Activated CD4-positive, alpha-beta T cell treated with anti-CD3 and anti-CD28 coated beads for 4 hours (primary cell): ENCODE measurements at places on chromosomes 7 and 10.

- DNase-seq, result no peak
These were observed 751.9 kb upstream of the POT1 start for GRCh38 chr7:125681508-125681907.

DNA sequence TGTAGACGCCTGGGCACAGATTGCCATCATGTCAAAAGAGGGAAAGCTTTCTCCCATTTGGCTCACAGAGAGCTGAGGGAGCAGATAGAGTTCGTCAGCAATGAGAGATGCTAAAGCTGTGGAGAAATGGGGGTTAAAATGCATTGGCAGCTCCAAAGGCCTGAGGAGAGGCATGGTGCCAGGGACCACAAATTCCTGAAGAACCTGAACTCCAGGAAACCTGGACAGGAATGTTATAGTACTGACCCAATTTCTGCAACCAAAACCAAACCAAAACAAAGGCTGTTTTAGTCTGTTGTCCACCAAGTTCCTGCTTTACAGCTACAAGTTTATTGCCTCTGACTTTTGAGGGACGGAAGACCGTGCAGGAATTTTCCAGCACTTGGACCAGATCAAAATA is 575.7 kb downstream of the REEP3 start:
- DNase-seq, result no peak

- DNase-seq, result no peak
These were observed 88.0 kb upstream of the NAMPT start for GRCh38 chr7:106372595-106373318.

- DNase-seq, result no peak
These were observed 5.8 kb downstream of the KLF6 start for GRCh38 chr10:3779158-3779741.

DNA sequence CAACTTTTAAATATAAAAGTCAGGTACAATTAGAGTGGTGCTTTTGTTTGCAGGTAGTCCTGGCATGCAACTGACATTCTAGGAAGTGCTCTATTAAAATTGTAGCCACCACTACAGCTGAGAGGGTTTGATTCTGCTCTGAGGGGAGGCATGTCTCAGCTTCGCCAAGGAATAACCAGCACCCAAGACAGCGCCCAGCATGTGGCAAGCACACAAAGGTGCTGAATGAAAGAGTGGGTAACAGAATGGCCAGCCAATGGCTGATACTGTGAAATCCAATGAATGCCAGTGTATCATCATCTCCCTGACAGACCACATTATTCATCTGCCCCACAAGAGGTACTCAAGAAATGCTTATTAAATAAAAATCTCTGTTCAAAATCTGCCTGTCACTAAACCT is 6.9 kb downstream of the PARP12 start:
- no peak for DNase-seq

DNA sequence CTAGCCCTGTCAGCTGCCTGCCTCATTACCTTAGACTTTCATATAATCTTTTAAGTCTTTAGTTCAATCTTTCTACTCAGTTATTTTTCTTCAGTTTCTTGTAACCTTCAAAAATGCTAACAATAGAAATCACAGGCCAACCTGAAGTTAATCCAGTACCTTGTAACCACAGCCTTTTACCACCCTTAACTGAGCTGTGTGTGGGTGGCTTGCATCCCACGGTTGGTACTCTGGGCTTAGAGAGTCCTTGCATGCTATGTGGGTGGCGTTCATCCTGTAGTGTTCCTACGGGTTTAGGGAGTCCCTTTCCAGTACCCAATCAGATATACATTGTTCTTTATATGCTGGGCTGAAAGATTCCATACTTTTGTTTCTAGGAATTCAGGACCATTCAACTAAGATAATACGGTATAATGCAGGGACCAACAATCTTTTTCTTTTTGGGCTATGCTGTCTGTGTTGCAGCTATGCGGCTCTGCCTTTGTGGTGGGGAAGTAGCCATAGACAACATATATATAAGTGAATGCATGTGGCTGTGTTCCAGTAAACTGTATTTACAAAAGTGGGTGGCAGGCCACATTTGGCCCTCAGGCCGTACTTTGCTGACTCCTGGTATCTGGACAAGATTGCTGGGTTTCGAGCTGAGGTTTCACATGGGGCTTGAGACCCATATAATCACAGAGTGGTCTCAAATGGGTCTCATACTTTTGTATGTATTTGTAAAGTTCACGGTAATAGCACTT is 280.8 kb upstream of the LRGUK start:
- no peak for DNase-seq

GRCh38 chr7:156889089-156889488 is 3.9 kb downstream of the LMBR1 start:
- DNase-seq, result no peak

DNA sequence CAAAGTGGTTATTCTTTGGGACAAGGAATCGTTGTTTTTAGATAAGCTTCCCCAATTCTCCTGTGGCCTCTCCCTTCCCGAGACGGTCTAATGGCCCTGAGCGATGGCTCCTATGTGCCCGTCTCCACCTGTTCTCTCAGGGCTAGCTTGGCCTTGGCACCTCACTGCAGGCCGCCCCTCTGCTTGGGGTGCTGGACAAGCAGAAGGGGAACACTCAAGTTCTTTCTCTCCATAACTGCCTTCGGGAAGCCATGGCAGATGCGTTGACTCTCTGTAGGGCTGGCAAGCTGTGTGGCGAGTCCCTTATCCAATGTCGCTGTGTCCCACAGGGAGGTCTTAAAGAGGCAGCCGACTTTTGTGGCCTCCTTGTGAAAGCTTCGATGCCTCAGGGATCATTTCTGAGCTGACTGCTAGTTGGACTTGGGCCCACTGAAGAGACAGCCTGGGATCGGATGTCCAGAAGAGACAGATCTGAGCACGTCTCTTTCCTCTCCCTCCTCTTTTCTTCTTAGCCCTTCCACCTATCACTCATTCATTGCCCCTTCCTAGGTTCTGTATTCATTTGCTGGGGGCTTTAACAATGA is 70.8 kb downstream of the GRK5 start:
- DNase-seq, result no peak

DNA sequence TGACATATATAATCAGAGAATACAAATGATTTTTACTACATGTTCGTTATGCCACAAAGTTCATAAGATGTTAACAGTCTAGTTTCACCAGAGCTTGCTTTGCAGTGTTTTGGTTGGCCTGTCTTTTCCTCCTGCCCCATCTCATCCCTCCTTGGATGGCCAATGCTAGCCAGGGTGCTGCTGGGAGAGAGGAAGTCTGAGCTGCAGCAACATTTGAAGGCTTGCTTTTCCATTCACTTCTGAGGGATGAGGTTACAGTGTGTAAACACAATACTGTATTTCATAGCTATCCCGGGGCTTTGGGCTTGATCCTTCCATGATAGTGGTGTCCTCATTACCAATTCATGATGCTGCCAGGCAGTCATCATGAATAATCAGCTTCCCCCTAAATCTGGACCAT is 170.5 kb downstream of the RAB11FIP2 start:
- DNase-seq, result no peak

GRCh38 chr10:102229810-102230263 is 3.7 kb downstream of the ELOVL3 start:
- peak; percentile 85 for DNase-seq

DNA sequence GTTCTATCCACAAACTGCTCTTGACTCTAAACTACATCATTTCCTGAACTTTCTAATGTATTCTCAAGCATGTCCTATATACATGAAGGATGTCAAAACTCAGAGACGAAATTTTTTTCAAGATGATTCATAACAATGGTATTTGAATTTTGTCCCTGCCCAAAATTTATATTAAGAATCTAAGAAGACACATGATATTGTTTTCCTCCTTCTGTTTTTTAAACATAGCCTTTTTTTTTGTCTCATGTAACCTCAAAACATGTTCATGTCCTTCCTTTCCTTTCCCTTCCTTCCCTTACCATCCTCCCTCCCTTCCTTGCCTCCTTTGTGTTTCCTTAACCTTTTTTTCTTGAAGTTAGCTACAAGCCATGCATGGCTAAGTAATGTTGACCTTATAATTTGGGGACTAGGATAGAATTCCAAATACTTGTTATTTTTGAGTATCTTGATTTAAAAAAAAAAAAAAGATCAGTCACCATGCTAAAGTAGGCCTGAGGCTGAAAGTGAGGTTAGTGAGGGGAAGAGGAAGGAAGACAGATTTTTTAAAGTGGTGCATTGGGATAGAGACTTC is 163.0 kb downstream of the SUGCT start:
- no peak for DNase-seq

GRCh38 chr7:48118041-48118440 is 29.0 kb downstream of the UPP1 start:
- no peak for DNase-seq

DNA sequence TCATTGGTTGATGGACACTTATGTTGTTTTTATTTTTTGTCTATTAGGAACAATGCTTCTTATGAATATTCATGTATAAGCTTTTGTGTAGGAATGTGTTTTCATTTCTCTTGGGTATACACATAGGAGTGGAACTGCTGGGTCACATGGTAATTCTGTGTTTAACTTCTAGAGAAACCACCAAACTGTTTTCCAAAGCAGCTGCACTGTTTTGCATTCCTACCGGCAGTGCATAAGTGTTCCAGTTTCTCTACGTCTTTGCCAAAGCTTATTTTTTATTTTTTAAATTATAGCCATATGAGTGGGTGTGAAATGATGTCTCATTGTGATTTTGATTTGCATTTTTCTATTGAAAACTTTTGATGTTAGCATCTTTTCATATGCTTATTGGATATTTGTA is 51.3 kb downstream of the ADK start:
- no peak for DNase-seq

DNA sequence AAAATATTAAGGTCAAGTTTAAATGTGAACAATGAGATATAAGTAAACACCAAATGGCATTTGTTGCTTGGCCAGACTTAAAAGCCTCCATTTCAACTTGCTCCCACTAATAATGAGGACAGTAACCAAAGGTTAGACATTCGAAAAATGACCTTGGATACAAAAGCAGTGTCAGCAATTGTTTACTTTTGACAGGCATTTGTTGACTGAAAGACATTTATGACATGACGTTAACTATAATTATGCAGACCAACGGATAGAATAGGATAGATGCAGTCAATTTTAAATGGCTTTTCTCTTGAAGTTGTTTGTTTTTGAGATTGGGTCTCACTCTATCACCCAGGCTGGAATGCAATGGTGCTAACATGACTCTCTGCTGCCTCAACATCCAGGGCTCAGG is 6.3 kb upstream of the WNT16 start:
- no peak for DNase-seq

DNA sequence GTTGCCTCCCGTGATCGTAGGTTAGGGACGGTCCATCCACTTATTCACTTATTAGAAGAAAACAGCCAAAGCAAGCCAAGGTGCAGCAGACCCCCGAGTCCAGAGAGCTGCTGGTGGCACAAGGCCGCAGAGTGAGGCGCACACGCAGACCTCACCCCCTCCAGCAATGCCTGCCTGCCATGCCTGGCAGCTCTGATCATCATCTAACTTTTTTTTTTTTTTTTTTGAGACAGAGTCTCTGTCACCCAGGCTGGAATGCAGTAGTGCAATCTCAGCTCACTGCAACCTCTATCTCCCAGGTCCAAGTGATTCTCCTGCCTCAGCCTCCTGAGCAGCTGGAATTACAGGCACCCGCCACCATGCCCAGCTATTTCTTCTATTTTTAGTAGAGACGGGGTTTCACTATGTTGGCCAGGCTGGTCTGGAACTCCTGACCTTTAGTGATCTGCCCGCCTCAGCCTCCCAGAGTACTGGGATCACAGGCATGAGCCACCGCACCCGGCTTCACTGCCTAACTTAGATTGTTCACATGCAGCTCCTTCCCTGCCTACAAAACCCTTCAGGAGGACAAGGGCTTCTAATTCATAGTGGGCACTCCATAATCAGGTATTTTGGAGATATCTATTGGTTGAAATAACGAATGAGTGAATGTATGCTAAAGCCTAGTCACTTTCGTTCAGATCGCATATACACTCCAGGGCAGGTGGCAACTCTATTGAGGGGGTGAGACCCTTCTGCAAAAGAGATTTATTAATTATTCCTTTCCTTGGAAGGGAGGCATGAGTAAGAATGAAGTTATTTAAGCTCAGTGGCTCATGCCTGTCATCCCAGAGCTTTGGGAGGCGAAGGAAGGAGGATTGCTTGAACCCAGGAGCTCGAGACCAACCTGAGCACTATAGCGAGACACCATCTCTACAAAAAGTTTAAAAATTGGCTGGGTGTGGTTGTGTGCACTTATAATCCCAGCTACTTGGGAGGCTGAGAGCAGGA is 15.9 kb downstream of the TRIM56 start:
- DNase-seq, result no peak

DNA sequence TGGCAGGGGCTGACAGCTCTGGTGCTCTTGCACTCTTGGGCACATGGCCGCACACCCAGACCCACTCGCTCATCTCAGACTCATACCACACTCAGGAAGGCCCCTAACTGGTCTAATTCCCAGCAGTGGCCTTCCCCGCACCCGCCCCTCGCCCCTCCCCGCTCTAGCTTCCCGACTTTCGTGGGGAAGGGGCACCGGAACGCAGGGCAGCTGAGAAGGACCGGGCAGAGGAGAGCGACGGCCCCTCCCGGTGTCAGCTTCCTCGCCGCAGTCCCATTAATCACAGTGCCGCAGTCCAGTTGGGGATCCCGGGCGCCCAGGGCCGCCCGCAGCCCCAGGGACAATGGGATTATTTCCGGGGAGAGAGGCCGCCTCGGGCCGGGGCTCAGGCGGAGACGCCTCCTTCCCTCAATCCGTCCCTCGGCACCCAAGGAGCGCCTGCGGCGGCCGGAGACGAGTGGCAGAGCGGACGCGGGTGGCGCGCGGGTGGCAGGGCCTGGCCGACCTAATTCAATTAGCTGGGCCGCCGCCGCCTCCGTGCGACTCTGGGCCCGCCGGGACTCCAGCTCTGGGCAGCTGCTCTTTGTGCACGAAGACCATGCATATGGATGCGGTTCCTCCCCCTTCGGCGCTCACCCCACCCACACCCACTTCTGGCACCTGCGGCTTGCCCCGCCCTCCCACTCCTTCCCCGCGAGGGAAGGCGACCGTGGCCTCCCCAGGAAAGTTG is 7.8 kb upstream of the TLX1 start:
- DNase-seq, result no peak

- DNase-seq, result no peak
These were observed 12.4 kb downstream of the BCAP29 start for GRCh38 chr7:107592361-107593024.

DNA sequence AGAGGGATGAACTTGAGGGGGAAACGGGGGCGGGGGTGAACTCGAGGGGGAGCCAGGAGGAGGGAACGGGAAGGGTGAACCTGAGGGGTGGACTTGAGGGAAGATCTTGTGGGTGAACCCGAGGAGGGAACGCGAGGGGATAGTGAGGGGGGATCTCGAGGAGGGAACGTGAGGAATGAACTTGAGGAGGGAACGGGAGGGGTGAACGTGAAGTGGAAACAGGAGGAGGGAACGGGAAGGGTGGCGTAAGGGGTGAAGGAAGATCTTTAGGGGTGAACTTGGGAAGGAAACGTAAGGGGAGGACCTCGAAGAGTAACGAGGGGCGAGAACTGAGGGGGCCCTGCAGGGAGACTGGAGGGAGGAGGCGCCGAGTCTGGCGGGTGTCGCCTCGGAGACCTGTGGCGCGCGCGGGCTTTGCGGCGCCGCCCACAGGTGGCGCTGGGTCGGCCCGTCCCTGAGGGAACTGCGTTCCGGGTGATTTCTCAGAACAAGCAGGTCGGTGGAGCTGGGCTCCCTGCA is 651 bp downstream of the MYO3A start:
- no peak for DNase-seq

- no peak for DNase-seq
These were observed 257.3 kb downstream of the BMPER start for GRCh38 chr7:34162677-34163076.
